Stimulated activated CD4-positive, alpha-beta T cell treated with anti-CD3 and anti-CD28 coated beads, Interleukin-2, amount 100 ng/mL, for 24 hours (primary cell): ENCODE measurements at places on chromosomes 13 and 19.

GRCh38 chr19:18156841-18157464 lies 4.0 kb downstream of the PIK3R2 start:
- DNase-seq, result no peak

GRCh38 chr13:37138926-37139325 lies 33.5 kb upstream of the CSNK1A1L start:
- no peak for DNase-seq

DNA sequence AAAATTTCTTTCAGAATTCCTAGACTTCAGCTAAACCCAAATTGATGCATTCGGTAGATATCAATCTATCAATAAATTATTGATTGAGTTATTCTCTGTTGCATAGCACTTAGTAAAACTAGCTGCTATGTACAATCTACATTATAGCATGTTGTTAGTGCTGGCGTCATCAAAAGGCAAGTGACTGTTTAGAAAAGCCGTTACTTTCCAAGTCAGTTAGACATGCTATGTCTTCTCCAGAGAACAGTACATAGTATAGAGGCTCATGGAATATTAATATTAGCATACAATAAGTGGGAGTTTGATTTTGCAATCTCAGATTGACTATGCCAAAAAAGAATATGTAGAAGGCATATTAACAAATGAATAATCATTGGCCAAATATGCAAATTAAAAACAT lies 165.6 kb downstream of the DCT start:
- DNase-seq, result no peak

DNA sequence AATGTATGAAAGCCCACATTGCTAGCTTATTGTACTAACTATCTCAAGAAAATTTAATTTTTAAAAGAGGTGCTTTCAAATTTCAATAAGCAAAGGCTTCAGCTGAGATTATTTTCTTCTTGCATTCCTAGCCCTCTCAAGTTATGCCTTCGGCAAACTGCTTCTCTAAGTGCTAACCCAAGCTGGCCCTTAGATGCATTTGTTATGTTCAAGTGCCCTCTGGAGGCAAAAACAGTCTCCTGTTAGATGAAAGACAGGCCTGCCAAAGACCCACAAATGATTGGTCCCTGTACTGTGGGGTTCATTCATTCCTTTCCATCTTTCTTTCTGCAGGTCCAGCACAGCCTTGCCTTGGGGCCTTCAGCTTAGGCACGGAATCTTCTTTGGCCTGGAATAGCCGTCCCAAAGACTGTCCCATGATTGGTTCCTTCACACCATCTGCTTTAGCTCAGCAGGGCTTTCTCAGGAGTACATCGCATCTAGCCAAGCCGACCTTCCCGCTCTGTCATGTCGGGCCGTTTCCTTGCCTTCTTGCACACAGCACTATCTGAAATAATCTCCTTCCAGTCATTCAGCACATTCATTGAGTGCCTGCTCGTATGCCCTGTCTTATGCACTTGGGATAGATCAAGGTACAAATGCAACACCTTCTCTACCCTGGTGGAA lies 26.4 kb upstream of the TPTE2 start:
- no peak for DNase-seq

- DNase-seq, result no peak
Measured at GRCh38 chr13:101881593-101881992, 429.1 kb downstream of the ITGBL1 start.

GRCh38 chr13:37381502-37381901 lies 217.1 kb downstream of the POSTN start:
- DNase-seq, result no peak

GRCh38 chr13:41064493-41064892 lies 3.2 kb downstream of the WBP4 start:
- no peak for DNase-seq

DNA sequence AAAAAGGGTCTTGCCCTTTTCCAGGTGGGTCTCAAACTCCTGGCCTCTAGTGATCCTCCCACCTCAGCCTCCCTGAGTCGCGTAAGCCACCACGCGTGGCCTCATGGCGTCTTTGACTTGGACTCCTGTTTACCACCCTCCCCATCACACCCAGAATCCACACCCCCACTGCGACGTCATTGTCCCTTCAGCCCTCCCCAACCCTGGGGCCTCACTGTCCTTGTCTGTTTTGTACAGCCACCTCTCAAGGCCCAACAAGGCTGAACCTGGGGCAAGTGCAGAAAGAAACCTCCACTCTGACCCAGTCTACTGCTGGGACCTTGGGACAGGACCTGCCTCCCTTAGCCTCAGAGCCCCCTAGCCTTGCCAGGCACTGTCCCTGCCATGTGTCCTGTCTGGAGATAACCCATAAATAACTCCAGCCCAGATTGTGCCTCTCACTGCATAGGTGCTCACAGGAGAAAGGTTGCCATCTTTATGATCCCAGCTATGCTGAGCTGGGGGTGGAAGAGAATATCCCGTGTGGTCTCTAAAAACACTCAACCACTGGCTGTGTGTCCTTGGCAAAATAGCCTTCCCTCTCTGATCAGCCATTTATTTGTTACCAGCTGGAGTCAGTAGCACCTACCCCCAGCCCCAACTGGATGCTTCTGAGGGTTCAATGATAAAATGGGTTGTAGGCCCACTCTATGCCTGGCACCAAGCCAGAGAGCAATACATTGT lies 1.8 kb upstream of the IFI30 start:
- no peak for DNase-seq

- DNase-seq, result no peak
Measured at GRCh38 chr19:7969555-7969939, 26.1 kb upstream of the TIMM44 start.

GRCh38 chr13:95982144-95982543 lies 71.1 kb downstream of the UGGT2 start:
- DNase-seq, result no peak
